Lung (tissue), 17 donors: ENCODE measurements at places on chromosomes 1 and 21. TPM values are rescaled to one million over a fixed set of nuclear protein-coding genes. Genes with fewer than 3 reads are reported as not detected.

TSTD1 gene
- 77.8 TPM for polyA plus RNA-seq

LYPD8 gene
- not detected for polyA plus RNA-seq

CCDC181 gene
- 4.5 TPM for polyA plus RNA-seq

GIPC2 gene
- polyA plus RNA-seq, result 0.94 TPM

KCNN3 gene
- 0.47 TPM for polyA plus RNA-seq

HMGCS2 gene
- polyA plus RNA-seq, result 4.2 TPM

LRRC53 gene
- not detected for polyA plus RNA-seq

CELF3 gene
- polyA plus RNA-seq, result 0.06 TPM

INAVA gene
- polyA plus RNA-seq, result 5.8 TPM

CNIH3 gene
- polyA plus RNA-seq, result 2.8 TPM

ACTRT2 gene
- not detected for polyA plus RNA-seq

GPX7 gene
- 11.5 TPM for polyA plus RNA-seq

SH2D5 gene
- polyA plus RNA-seq, result 0.93 TPM

SYCP1 gene
- polyA plus RNA-seq, result not detected

EXTL1 gene
- polyA plus RNA-seq, result 0.18 TPM

RBBP5 gene
- 7.2 TPM for polyA plus RNA-seq

ELAPOR1 gene
- 3.3 TPM for polyA plus RNA-seq

RBM11 gene
- 5.4 TPM for polyA plus RNA-seq

PDE4B gene
- 30.5 TPM for polyA plus RNA-seq

DTL gene
- polyA plus RNA-seq, result 1.1 TPM

CAPN8 gene
- polyA plus RNA-seq, result 30.5 TPM

CD53 gene
- polyA plus RNA-seq, result 41.2 TPM

C1QB gene
- 508 TPM for polyA plus RNA-seq

LRRC38 gene
- polyA plus RNA-seq, result not detected

PLA2G5 gene
- polyA plus RNA-seq, result 1.4 TPM

TAF12 gene
- polyA plus RNA-seq, result 25.6 TPM

LCE3D gene
- polyA plus RNA-seq, result not detected

ZNF683 gene
- 0.55 TPM for polyA plus RNA-seq

NCF2 gene
- polyA plus RNA-seq, result 49.6 TPM

OLIG2 gene
- 0.04 TPM for polyA plus RNA-seq

SON gene
- polyA plus RNA-seq, result 100 TPM

PPM1J gene
- polyA plus RNA-seq, result 0.45 TPM

OR14K1 gene
- polyA plus RNA-seq, result not detected

HFM1 gene
- polyA plus RNA-seq, result 0.16 TPM

PTPRC gene
- 142 TPM for polyA plus RNA-seq

CFHR3 gene
- polyA plus RNA-seq, result 0.24 TPM

OR6N1 gene
- 8.7 TPM for polyA plus RNA-seq

TRIM63 gene
- 0.12 TPM for polyA plus RNA-seq

MDM4 gene
- 15.6 TPM for polyA plus RNA-seq

TMPRSS2 gene
- polyA plus RNA-seq, result 50.0 TPM

NTMT2 gene
- polyA plus RNA-seq, result not detected

TNFRSF18 gene
- 1.8 TPM for polyA plus RNA-seq

RRAGC gene
- polyA plus RNA-seq, result 25.8 TPM

FLG gene
- polyA plus RNA-seq, result 0.02 TPM

ARHGEF2 gene
- 72.0 TPM for polyA plus RNA-seq

FAM163A gene
- polyA plus RNA-seq, result not detected

SYPL2 gene
- polyA plus RNA-seq, result 1.3 TPM
